ENCODE measurements at places on chromosomes 5 and 9.

DNA sequence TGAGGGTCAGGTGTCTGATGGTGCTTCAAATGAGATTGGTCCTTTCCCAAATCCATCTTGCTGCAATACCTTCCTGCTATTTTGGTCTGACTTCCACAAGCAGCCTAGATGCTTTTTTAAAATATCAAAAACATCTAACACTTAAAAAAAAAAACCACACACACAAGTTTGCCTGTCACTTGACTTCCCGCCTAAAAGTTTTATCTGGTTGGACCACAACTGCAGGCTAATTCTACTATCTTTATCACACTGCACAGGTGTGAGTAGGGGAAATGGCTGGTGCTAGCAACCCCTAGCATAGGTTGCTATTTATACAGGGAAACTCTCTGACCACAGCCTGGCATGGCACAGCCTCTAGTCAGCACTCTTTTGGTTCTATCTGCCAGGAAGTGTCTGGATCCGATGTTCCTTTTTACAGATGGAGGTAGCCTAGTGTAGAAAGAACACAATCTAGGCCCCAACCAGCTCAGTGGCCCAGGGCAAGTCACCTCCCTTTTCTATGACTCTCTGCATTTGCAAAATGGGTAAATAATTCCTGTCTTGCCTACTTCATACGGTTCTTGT is at the start of gene HEMGN:
HEMGN (minus strand) TSS at position 92 of the 564 bp plus-strand sequence; CDS start at position 56, 36 bp downstream.
- peak; percentile 88 for DNase-seq

- no peak for DNase-seq
Observed at GRCh38 chr5:126267438-126267837, 155.8 kb upstream of the GRAMD2B start.

DNA sequence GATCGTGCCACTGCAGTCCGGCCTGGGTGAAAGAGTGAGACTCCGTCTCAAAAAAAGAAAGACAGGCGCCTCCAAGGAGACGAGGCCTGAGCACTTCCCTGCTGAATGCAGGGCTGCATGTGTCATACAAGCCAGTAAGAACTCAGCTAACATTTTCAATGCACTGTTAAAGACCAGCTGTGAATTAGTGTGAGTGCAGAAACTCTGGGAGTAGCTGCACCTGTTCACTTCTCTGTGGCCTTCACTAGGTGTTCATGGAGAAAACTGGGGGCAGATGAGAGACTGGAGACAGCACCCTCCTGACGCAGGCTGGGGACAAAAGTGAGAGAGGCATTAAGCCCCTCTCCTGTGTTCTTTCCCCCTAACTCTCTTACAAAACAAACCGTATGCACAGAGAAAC is 41.8 kb downstream of the FBXO10 start:
- DNase-seq = no peak

DNA sequence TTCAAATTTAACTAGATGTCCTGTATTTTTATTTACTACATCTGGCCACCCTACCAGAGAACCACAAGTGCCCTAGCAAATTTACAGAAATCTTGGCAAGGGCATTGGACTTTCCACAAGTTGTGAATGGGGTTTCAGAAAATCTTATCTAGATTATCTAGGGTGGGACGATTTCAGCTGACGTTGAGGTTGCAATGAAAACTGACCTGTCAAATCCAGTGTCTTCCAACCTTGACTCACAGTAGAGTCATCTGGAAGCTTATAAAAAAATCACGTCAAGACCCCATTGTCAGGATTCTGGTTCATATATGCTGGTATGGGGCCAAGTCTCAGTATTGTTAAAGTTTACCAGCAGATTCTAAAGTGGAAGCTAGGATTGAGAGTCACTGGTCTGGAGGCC is 109.6 kb upstream of the ACTBL2 start:
- DNase-seq = no peak

DNA sequence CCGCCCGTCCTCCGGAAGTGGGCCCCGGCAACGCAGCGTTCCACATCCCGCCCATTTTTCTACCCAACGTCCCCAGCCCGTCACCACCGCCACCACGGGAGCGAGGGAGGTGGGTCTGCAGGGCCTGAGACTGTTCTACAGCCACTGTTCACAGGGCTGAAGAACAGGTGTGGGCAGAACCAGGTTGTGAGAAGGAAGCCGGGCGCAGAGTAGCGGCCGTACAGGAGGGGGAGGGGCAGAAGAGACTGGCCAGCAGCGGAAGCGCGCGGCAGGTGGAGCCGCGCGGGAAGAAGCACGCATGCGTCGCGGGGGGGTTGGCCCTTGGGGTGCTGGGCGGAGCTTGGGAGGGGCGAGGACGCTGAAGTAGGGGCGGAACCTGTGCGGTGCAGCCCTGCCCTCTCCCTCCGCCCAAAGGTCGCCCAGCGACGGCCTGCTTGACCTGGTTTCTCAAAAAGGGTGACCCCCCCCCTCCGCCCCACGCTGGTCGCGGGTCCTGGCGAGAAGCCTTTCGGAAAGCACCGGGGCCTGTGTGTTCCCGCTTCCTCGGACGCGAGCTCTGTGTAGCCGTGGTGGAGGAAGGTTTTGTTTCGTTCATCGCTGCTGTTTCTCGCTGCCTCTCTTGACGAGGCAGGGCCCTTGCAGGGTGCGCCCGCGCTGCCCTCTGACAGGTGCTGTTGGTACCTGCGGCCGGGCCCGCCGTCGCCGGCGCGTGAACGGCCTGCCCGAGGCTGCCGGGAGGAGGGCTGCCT is 7.8 kb upstream of the MGAT1 start:
- peak; percentile 95 for DNase-seq

DNA sequence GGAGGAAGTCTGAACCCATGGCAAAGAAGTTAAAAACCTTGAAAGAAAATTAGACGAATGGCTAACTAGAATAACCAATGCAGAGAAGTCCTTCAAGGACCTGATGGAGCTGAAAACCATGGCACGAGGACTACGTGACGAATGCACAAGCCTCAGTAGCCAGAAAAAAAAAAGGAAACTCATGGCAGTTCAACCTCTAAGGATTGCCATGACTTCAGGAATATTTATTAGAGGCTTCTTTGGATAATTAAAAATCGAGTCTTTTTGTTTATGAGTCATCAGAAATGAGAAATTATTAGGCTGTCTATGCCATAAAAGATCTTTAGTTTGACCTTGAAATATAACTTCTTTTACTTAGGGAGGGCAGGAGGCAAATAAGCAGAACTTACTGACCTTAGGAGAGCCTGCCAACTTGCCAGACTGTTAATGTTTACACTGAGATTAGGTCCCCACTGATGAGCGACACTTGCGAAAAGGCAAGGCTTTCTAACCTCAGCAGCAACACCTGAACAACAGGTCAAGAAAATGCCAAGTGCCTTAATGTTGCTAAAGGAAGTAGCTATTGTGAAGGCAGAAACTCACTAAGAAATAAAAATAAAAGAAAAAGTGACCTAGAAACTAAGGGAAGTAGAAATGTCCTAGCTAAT is 55.2 kb upstream of the TUSC1 start:
- DNase-seq = no peak

- no peak for DNase-seq
Observed at GRCh38 chr9:126096340-126096739, 230.3 kb upstream of the MVB12B start.

DNA sequence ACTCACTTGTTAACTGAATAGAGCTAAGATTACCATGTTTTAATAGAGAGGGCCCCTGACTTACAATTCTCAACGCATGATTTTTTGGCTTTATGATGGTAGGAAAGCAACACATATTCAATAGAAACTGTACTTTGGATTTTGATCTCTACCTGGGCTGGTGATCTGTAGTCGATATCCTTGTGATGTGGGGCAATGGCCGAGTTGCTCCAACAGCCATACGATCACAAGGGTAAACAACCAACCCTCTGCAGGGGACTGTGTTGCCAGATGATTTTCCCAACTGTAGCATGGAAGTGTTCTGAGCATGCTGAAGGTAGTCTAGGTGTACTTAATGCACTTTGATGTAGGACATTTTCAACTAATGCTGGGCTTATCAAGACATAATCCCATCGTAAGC is 36.5 kb downstream of the NSUN2 start:
- no peak for DNase-seq

- no peak for DNase-seq
Observed at GRCh38 chr9:110049699-110050450, 158.1 kb downstream of the C9orf152 start.

DNA sequence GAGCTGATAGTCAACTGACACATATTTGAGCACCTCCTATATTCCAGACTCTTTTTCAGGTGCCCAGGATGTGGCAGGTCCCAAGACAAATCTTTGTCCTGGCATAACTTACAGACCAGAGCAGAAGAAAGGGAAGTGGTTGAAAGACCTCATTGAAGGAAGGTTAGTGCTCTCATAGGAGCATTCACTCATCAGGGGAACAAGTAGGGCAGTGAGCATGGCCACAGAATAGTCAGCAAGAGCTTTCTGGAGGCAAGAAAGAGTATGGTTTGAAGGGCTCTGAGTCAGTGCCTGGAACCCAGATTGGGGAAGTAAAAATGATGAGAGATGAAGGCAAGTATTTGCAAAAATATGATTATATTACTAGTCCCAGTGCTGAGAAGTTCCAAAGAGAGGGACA is 25.0 kb upstream of the ERMP1 start:
- DNase-seq = peak; percentile 88

GRCh38 chr9:77707383-77708063 is 59.4 kb upstream of the GNA14 start:
- DNase-seq = no peak

- DNase-seq = no peak
Observed at GRCh38 chr9:107060062-107060461, 197.1 kb downstream of the ZNF462 start.

- DNase-seq = no peak
Observed at GRCh38 chr9:71984831-71985281, 73.4 kb downstream of the C9orf85 start.

DNA sequence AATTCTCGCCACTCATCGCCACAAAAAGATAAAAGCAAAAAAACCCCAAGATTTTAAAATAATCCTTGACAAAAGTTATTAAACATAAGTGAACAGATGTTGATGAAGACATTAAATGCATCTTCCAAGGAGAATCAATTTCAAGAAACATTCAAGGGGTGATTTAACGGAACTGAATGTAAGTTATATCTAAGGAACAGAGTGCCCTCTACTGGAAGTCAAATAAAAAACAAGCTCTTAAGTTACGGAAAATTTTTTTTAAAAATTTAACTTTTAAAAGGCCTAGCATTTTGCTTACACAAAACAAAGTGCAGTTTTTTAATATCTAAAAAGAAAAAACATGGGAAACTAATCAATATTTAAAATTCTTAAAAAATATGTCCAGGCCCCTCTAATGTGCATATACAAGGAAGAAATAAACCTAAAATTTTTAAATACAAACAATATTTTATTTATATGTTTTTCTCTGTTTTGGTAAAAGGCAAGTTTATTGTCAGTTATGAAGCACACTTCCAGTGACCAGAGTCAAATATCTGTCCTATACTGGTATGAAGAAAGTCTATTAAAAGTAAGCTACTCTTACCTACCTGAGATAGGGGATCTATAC is 28.0 kb downstream of the TEX10 start:
- no peak for DNase-seq

DNA sequence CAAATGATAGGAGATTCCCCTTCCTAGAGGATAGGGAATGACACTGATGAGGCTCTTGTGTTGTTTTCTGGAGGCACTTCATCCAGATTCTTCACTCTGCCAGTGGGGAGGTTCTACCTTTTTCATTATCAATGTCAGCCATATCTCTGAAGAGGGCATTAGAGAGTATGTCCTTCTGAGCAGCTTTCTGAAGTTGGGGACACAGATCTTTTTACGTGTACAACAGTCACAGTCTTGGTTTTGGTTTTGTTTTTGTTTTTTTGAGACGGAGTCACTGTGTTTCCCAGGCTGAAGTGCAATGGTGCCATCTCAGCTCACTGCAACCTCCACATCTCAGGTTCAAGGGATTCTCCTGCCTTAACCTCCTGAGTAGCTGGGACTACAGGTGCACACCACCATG is 22.6 kb downstream of the CENPH start:
- DNase-seq = no peak

DNA sequence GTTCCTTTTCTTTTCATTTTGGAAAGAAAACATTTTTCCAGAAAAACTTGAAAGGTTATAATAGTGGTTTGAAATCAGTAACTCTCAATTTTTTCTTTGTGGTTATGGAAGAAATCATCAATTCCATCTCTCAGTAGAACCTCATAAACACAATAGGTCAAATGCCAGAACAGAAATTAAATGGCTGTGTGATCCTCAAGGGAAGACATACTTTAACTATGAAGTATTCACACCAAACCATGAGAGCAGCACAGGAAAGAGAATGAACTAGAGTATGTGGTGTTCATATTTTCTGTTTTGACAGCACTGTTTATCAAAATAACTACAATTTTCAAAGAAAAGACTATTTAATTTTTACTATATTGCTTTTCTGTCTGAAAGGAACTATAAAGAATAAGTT is 29.7 kb upstream of the EFNA5 start:
- no peak for DNase-seq

DNA sequence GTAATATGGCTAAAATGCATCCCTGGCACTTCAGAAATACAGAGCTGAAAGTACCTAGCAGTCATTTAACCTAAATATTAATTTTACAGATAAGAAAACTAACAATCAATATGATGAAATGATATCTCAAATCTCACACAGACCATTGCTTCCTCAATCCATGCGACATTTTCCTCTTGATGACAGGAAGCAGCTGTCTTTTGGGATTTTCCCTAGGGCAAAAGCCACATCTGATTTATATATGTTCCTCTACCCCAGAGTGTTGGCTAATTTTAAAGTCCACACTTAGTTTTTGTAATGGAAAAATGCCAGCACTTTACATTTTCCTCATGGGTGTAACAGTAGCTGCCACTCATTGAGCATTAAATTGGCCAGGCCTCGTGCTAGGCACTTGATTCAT is 47.7 kb upstream of the ITGA1 start:
- no peak for DNase-seq

GRCh38 chr5:143880178-143880577 is 68.2 kb downstream of the HMHB1 start:
- no peak for DNase-seq

GRCh38 chr5:92886751-92887150 is 694.3 kb downstream of the NR2F1-AS1 start:
- DNase-seq = no peak

- no peak for DNase-seq
Observed at GRCh38 chr5:132270706-132271105, 13.2 kb downstream of the PDLIM4 start.

DNA sequence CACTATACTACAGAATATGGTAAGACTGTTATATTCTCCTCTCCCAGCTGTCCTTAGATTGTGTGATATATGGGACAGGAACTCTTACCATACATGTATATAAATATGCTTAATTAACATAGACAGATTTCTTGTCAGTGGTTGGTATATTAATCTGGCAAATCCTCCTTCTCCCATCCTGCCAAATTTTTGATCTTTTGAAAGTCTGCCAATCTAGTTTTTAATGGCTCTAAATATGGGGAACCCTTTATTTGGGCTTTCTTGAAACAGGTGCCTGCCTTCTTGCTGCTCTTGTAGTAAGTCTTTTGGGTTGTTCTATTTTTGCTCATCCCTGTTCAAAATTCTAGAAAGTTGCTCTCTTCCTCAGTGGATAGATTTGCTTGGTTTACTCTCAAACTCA is 63.5 kb downstream of the SPATA31D1 start:
- DNase-seq = no peak
